ENCODE measurements at places on chromosomes 2 and 18. TPM values are rescaled to one million over a fixed set of nuclear protein-coding genes. Genes with fewer than 3 reads are reported as not detected.
A peak's percentile ranks its signal among the peaks of the same experiment; 100 is the strongest.

- no peak for DNase-seq
- H3K4me1 ChIP-seq = peaks cover 15% of the 10 kb centered on the region
- H3K36me3 ChIP-seq = no peaks in the 10 kb centered on the region
- peak overlapping the region; percentile 44 for H3K27ac ChIP-seq
- peak overlapping the region; percentile 28 for H3K4me3 ChIP-seq
- no peaks in the 10 kb centered on the region for H3K27me3 ChIP-seq
These were observed 11.6 kb upstream of the HNMT start for GRCh38 chr2:137952586-137953129.

DNA sequence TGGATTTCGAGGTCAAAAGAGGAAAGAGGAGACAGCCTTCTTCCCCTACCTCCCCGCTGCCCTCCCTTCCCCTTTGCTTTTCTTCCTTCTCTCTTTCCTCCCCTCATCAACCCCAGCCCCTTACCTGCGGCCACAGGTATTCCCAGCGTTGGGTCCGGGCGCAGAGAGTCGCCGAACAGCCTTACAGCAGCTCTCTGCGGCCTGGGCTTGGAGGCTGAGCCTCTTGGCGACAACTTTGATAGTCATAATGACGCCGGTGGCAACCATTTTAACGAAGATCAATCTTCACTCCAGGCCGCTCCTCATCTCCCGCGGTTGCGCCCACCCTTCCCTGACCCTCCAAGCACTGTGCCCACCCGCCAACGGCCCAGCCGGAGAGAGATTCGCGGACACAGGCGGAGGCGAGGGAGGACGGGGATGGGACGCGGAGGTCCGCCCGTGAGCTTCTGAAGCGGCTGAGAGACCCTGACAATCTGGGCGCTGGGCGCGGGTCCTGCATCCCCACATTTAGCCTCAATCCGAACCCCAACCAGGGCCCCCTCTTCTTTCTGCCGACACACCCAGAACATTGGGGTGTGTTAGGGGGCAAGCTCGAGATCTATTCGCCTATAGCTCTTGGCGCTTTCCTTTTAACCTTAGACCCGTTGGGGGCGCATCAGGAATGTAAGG lies 1.5 kb upstream of the EVX2 start:
- peaks cover 18% of the 10 kb centered on the region for H3K36me3 ChIP-seq
- H3K27me3 ChIP-seq = peaks cover 91% of the 10 kb centered on the region
- DNase-seq = no peak
- no peak overlapping the region for H3K27ac ChIP-seq

DNA sequence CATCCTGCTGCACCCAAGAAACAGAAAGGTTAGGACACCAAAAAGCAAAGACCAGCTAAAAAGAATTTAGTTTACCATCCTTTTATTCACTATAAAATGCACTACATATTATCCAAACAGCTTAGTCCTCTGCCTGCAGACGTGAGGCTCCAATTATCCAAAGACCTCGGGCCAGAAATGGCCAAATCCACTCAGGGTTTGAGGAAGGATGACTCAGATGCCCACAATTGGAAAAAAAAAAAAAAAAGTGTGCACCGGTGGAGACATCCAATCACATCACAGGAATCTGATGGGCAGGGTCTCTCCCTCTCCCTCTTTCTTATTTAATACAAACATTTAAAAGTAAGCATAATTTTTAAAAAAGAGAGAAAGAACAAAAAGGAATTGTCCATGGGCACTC lies 65.7 kb downstream of the TRABD2A start:
- H3K27me3 ChIP-seq = no peaks in the 10 kb centered on the region
- peaks cover 54% of the 10 kb centered on the region for H3K4me1 ChIP-seq
- H3K4me3 ChIP-seq = no peak overlapping the region
- DNase-seq = no peak
- H3K27ac ChIP-seq = no peak overlapping the region

- H3K27ac ChIP-seq = no peak overlapping the region
- DNase-seq = peak; percentile 16
- H3K4me3 ChIP-seq = no peak overlapping the region
- H3K27me3 ChIP-seq = no peaks in the 10 kb centered on the region
- peaks cover 12% of the 10 kb centered on the region for H3K4me1 ChIP-seq
- H3K36me3 ChIP-seq = no peaks in the 10 kb centered on the region
These were observed 273.5 kb downstream of the RNF144A start for GRCh38 chr2:7190587-7191324.

DNA sequence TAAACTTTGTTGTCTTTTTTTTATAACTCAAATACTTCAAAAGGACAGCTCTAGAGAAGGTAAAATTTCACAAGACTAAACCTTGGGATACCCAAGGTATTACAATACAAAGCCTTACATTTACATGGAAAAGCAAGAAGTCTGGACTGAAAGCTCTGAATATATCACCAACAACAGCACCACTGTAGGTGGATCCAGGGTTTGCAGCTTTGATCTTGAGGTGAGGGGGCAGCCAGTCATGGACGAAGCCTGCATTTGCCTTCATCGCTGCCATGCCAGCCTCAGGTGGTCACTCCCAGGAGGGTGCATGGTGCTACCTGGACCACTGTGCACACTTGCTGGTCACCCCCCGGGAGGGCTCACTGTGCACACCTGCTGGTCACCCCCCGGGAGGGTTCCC lies 36.6 kb downstream of the RBFA start:
- DNase-seq = no peak
- H3K27ac ChIP-seq = no peak overlapping the region
- no peaks in the 10 kb centered on the region for H3K27me3 ChIP-seq
- no peaks in the 10 kb centered on the region for H3K36me3 ChIP-seq

GRCh38 chr2:41337956-41338355 lies 709.9 kb upstream of the PKDCC start:
- no peaks in the 10 kb centered on the region for H3K36me3 ChIP-seq
- DNase-seq = no peak
- H3K27me3 ChIP-seq = no peaks in the 10 kb centered on the region
- no peak overlapping the region for H3K4me3 ChIP-seq
- H3K4me1 ChIP-seq = no peaks in the 10 kb centered on the region
- H3K27ac ChIP-seq = no peak overlapping the region

- no peaks in the 10 kb centered on the region for H3K36me3 ChIP-seq
- DNase-seq = no peak
- peaks cover 7% of the 10 kb centered on the region for H3K27me3 ChIP-seq
- H3K4me3 ChIP-seq = no peak overlapping the region
These were observed 73.5 kb downstream of the GALNT3 start for GRCh38 chr2:165720511-165720910.

DNA sequence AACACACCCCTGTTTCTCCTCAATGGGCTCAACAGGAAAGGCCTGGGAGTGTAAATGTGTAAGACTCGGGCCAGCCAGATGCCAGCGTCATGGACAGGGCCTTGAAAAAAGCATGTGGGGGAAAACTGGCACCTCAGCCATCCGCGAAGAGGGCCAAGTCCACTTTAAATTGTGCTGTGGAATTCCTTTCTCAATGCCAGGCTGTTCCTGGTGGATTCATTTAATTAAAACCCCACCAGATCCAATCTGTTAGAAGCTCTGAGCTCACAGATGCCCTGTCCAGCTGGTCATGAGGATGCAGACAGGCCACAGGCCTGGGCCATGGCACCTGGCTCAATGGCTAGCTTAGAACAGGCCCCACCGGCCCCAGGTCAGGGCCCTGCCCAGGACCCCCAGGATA lies 24.8 kb downstream of the KCNK3 start:
- H3K4me1 ChIP-seq = no peaks in the 10 kb centered on the region
- no peaks in the 10 kb centered on the region for H3K36me3 ChIP-seq
- no peak for DNase-seq
- H3K4me3 ChIP-seq = no peak overlapping the region
- H3K27ac ChIP-seq = no peak overlapping the region

GRCh38 chr18:12652861-12653401 lies 5.0 kb downstream of the SPIRE1 start:
- peak; percentile 52 for DNase-seq
- peaks cover 37% of the 10 kb centered on the region for H3K27me3 ChIP-seq
- no peak overlapping the region for H3K4me3 ChIP-seq
- no peaks in the 10 kb centered on the region for H3K36me3 ChIP-seq

- no peaks in the 10 kb centered on the region for H3K4me1 ChIP-seq
- H3K27ac ChIP-seq = no peak overlapping the region
These were observed 66.2 kb downstream of the MAIP1 start for GRCh38 chr2:200021449-200022114.

DNA sequence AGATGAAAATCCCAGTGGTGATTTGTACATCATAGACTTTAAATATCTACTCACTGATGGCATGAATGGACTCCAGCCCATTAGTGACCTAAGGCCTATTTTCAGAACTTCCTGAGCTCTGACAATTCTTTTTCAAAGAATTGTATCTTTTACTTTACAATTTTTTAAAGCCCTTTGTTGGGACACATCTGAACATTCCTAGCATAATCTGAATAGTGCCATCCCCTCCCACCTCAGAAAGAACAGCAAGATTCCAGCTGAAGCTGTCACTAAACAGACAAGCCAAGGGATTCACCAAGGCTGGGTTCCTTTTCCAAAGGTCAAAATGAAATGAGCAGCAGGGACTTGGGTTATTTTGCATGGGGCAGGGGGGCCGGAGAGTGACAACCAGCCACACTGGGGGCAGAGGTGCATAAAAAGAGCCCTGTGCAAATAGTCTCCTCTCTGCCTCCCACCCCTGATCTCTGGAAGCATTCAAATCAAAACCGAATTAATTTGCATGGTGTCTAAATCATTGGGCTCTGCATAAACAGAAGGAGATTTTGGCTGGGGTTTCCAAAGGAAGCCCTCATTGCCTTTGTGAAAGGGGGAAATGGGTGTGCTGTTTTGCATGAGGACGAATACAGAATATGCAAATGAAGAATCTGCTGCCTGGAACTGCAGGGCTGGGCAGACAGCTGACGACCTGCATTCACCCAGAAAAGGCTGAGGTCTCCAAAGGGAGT lies 17.2 kb downstream of the EPHA4 start:
- H3K4me3 ChIP-seq = peak overlapping the region; percentile 7
- peaks cover 17% of the 10 kb centered on the region for H3K4me1 ChIP-seq

GRCh38 chr2:201363857-201364560 lies 6.9 kb upstream of the FLACC1 start:
- no peak overlapping the region for H3K27ac ChIP-seq
- H3K4me1 ChIP-seq = peaks cover 23% of the 10 kb centered on the region
- no peaks in the 10 kb centered on the region for H3K27me3 ChIP-seq
- H3K4me3 ChIP-seq = no peak overlapping the region

DNA sequence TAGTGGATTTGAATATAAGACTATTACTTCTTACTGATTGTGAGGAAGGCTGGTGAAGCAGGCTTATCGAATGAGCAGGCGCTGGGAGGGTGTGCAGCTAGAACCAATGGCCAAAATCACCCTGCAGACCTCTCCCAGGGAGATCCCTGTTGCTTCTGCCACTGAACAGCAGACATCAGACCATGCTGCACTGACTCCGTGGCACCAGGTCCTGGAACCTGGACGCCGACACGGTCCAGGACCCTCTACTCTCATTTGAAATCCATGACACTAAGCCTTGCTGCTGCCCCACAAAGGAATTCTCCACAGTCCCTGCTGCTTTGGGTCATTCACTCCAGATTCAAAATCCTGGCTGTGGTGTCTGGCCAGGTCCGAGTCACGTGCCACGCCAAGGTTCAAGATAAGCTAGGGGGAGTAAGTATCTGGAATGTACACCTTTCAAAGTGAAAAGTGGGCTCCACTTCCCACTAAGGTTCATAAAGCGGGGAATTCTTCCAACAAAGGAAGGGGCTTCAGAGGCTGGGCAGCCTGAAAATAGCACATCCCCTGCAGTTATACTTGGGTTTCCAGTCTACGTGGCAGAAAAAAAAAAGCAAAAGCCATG lies 9.0 kb upstream of the YWHAQ start:
- no peak overlapping the region for H3K4me3 ChIP-seq
- H3K27ac ChIP-seq = no peak overlapping the region
- peaks cover 6% of the 10 kb centered on the region for H3K4me1 ChIP-seq

DNA sequence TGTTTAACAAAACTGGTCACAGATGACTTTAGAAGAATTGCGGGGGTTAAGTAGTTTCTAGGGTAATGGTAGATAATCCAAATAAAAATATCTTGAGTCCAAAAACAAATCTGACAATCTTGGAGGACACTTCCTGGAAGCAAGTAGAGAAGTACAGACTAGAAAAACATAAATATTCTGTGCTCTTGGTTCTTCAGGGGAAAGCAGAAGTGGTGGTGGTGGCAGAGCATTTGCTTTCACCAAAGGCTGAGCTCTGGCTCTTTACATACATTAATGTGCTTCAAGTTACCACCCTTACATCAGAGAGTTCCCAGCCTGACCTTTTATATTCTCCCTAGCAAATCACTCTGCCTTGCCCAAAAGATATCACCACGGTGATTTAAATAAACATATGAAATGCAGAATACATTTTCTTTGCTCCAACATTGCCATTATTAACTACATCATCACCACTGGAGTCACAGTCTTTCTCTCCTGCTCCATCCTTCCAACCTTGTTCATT lies 15.3 kb downstream of the PDE11A start:
- H3K4me3 ChIP-seq = no peak overlapping the region
- no peak overlapping the region for H3K27ac ChIP-seq
- no peak for DNase-seq
- no peaks in the 10 kb centered on the region for H3K36me3 ChIP-seq
- no peaks in the 10 kb centered on the region for H3K4me1 ChIP-seq

GRCh38 chr18:903701-904100 lies 970 bp upstream of the ADCYAP1 start:
- no peak overlapping the region for H3K4me3 ChIP-seq
- peaks cover 2% of the 10 kb centered on the region for H3K36me3 ChIP-seq

- H3K27ac ChIP-seq = no peak overlapping the region
- no peak overlapping the region for H3K4me3 ChIP-seq
- no peaks in the 10 kb centered on the region for H3K4me1 ChIP-seq
- peaks cover 14% of the 10 kb centered on the region for H3K27me3 ChIP-seq
These were observed 91.1 kb downstream of the INHBB start for GRCh38 chr2:120436885-120437603.

DNA sequence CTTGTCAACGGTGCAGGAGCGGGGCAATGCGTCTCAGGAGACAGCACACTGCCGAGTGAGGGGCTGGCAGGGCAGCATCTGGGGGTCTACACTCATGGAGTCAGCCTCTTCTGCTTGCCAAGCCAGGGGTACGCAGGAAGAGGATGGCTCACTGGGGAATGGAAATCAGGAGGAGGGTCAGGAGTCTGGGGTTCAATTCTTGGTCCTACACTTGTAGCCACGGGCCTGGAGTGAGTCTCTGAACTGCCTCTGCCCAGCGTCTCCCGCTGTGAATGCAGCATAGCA lies 70.0 kb downstream of the CAPN13 start:
- no peaks in the 10 kb centered on the region for H3K4me1 ChIP-seq
- no peak overlapping the region for H3K27ac ChIP-seq
- no peak overlapping the region for H3K4me3 ChIP-seq
- H3K27me3 ChIP-seq = no peaks in the 10 kb centered on the region
- DNase-seq = no peak

DNA sequence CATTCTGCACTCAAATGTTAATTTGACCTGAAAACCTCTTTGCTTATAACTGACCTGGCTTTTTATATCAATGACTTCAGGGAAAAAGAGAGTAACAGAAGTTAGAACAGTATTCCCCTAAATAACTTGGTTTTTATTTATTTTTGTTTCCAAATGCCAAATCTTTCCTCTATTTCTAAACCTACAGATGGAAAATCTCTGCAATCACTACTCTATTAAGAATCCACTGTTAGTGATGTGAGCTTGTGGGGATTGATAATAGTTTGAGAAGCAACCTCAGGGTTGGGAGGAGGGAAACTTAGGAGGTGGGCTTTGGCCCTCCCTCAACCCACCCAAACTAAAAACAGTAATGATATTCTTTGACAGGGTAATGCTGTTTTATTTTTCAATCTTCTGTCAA lies 351.8 kb downstream of the DCC start:
- DNase-seq = no peak
- no peak overlapping the region for H3K4me3 ChIP-seq
- no peak overlapping the region for H3K27ac ChIP-seq
- H3K36me3 ChIP-seq = no peaks in the 10 kb centered on the region
- no peaks in the 10 kb centered on the region for H3K4me1 ChIP-seq
- no peaks in the 10 kb centered on the region for H3K27me3 ChIP-seq

The ATP9B gene
- 18.9 TPM for total RNA-seq

The APOB gene
- total RNA-seq = not detected

The IL36B gene
- total RNA-seq = not detected

The EML6 gene
- total RNA-seq = 1.2 TPM

The IGFBP5 gene
- total RNA-seq = not detected

The TANC1 gene
- 0.92 TPM for total RNA-seq

The SERPINB4 gene
- total RNA-seq = not detected
